ENCODE measurements at places on chromosomes 2 and 18.

- DNase-seq, result no peak
Observed at GRCh38 chr18:49618742-49619681, 57.2 kb downstream of the LIPG start.

DNA sequence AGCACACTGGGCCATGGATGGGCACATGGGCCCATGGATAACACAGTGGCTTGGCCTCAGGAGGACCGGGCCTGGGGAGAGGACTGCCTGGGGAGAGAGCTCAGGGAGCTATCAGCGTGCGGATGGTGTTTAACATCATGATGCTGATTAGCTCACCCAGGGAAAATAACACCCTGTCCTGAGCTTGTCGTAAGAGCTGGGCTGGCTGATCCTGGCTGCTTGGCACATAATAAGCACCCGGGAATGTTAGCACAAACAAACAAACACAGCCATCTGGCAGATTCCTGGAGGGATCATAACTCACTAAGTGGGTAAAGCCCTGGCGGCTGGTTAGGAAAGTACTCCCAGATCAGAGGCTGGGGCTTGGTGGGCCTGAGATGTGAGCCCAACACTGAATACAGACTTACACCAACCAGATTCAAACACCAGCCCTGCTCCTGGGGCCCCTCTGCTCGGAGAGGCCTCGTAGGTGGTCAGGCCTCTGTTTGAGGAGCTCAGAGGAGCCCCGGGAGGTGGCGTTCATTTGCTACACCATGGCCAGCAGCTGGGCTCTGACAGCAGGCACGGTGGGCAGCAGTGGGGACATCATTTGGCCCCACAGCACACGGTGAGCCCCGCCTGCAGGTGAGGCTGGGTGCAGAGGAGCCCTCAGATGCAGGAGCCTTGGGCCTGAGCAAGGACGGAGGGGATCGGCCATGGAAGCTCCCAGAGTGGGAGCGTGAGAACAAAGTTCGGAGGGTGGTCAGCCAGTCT, 193.4 kb upstream of the HDAC4 start:
- DNase-seq, result no peak

GRCh38 chr18:6885992-6886796, 156.7 kb downstream of the ARHGAP28 start:
- DNase-seq, result peak; percentile 13

DNA sequence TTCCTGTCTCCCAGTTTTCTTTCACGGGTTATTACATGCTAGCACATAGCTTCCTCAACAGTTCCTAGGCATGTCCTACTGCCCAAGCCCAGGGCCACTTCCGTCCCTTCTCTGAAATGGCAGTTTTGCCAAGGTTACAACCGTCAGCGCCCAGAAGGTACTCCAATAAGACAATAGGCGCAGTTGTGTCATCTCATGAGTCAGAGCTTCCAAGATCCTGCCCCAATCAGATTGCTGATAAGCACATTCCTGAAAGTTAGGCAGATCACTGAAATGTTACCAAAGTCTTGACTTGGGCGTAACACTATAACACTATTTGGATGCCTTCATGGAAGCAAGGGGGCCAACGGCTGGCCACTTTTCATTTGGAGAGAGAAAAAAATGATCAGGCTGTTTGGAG, 34.2 kb downstream of the GKN2 start:
- no peak for DNase-seq

DNA sequence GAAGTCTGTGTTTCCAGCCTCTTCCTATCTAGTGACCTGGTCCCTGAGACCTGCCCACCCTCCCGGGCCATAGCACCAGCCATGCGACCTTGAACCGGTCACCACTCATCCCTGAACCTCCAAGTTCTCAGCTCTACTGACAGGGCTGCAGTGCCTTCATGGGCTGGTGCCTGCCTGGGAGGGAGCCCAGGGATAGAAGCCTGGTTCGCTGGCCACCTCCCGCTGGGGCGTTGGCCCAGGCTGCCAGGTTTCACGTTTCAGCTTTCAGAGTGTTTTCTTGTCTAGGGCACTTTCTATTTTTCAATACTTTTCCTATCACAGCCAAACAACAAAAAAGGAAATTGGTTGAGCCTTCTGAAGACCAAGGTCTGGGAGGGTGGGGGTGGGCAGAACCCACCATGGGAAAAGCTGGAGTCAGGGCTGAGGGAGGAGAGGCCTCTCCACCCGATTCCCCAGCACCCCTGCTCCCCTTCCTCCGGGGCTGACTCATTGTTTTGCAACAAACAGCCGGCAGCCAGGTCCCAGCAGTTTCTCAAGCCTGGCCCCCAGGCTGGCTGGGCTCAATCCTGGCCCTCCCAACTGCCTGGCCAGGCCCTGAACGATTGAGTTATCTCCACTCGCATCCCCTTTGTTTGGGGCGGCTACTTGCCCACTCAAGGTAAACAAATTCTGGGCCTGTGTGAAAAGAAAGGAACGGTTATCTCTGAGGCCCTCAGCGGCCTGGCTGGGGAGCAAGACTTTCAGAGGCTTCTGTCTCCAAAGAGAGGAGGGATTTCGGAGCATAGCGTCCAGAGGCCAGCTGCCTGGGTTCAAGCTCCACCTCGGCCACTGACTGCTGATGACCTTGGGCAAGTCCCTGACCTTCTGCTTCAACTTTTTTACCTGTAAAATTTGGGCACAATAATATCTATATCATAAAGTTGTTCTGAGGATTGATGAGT, 47.5 kb downstream of the ZFP36L2 start:
- no peak for DNase-seq

- DNase-seq, result peak; percentile 45
Observed at GRCh38 chr2:128808462-128809258, 490.0 kb upstream of the HS6ST1 start.

- DNase-seq, result no peak
Observed at GRCh38 chr2:182018218-182018617, 32.6 kb downstream of the PPP1R1C start.

- DNase-seq, result no peak
Observed at GRCh38 chr18:35716169-35716831, 134.8 kb downstream of the GALNT1 start.

GRCh38 chr2:99471654-99472599, 17.9 kb downstream of the REV1 start:
- DNase-seq, result no peak

DNA sequence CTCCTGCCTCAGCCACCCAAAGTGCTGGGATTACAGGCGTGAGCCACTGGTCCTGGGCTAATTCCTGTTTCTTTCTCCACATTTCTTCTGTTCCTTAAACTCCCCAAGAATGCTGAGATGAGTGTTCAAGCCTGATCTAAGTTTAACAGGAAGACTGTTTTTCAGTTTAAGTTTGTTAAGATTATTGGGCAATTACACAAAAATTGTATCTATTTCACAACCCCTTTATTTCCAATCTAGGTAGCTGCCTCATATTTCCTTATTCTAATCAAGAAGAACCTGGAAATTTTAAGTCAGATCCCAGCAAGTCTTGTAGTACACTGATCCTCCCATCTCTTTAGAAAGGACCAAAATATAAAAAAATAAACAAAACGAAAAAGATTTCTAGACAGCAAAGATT, 11.7 kb downstream of the SFT2D3 start:
- DNase-seq, result no peak

- no peak for DNase-seq
Observed at GRCh38 chr2:33241072-33241471, 235.4 kb upstream of the RASGRP3 start.

DNA sequence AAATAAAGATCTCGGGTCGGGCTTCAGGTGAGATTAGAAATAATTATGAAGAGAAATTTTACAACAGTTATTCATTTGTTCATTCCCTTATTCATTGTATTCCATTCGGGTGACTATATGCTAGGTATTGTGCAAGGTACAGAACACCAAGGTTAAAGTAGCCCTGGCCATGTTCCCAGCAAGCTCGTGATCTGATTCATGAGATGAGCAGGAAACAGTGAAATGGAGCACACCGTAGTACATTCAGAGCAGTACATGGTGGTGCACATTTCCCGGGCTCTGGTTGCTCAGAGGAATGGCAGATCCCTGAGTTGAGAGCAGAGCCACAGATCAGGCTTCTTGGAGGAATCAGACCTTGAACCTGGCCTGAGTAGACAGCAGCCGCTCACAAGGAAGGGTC, 87.7 kb downstream of the PRKRA start:
- DNase-seq, result peak; percentile 3

- DNase-seq, result no peak
Observed at GRCh38 chr2:239339726-239340601, 60.9 kb downstream of the HDAC4 start.

DNA sequence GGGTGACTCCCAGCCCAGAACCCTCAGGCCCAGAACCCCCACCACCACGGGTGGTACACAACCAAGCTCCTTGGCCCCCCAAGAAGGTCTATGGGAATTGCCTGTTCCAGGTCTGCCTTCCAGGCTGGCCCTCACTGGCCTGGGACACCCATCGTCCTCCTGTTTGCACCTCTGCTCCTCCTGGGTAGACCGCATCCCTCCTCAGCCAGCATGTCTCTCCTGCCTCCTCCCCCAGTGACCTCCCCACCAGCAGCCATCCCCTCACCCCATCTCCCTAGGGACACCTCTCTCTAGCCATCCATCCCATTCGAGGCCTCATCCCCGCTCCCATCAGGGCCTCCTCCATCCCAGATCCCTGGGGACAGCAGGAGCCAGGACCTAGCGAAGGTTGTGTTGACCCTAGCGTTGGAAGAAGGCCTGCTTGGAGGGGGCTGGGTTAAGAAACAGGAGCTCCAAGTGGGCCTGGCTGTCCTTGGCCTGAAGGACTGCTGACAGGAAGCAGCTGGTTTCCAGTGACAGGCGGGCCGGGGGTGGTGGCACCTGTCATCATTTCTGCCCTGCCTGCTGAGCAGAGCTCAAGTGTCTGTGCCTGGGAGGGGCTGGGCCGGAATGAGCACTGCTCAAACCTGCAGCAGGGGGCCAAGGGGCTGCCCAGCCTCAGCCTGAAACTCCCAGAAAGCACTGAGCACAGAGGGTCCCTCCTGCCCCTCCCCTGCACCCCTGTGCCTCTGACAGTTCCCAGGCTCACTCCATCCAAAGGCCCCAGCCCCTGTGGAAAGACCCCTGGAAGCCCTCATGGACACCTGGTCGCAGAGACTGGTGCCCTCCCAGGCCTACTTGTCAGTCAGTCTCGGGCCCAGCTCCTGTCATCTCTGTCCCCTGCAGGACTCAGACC, 96.0 kb upstream of the OTOS start:
- DNase-seq, result no peak

DNA sequence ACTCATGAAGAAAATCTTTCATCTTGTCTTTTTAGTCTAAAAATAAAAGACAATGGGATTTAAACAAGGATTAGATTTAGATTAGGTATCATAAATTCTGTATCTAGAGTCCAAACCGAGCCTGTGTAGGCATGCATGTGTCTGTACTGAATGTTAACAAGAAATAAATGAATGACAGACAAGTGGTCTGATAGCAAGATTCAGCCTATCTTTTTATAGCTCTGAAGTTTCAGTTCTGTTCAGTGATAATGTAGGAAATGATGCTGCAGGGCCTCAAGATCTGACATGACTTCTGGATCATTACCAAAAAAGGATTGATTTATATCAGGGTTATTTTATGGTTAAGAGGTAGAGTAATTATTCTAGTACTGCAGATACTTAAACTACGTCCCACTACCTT, 137.0 kb upstream of the ATP5MC3 start:
- DNase-seq, result no peak

DNA sequence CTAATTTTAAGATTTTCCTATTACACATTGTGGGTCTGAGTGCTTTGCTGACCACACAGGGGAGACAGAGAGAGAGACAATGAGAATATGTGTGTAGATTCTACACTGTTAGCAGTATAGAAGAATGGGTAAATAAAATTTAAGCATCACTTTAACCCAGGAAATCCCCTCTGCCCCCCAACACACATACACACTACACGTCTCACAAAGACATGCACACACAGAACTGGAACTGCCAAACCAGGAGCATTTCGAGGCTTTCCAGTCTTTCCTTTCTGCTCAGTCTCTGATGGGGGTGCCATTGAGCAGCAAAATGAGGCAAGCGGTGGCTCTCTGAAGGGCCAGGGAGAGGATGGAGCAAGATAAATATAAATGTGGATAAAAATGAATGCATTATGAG, 2.5 kb downstream of the MERTK start:
- DNase-seq, result no peak

- DNase-seq, result no peak
Observed at GRCh38 chr2:48221846-48222516, 308.0 kb upstream of the STON1 start.

DNA sequence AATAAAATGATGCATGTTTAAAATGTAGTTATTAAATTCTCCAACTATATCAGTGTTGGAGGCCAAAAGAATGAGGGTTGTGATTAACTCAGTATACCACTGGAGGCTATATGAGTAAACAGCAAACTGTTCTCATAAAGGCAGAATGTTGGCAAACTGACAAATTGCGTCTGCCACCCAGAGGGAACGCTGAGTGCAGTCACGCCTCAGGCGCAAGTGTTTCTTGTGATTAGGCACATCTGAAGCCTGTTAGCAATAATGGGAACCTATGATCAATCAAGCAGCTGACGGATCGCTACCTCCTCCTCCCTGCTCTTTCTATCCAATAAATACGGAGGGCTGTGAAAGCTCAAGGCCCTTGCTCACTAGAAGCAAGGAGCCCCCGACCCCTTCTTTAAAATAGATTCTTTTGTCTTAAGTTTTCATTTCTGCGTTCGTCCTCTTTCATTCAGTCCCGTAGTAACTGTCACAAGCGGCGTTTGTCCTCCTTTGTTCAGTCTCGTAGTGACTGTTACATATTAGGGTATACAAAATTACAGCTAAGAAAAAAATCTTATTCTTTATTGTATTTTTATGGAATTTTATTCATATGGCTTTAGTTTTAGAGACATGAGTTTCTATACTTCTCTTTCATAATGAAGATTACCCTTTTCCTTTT, 16.3 kb upstream of the RMND5A start:
- no peak for DNase-seq

GRCh38 chr18:49685231-49685942, 123.5 kb downstream of the LIPG start:
- DNase-seq, result no peak

- DNase-seq, result no peak
Observed at GRCh38 chr18:49645196-49645595, 83.3 kb downstream of the LIPG start.

- DNase-seq, result peak; percentile 45
Observed at GRCh38 chr2:226030788-226031646, 631.5 kb downstream of the NYAP2 start.

DNA sequence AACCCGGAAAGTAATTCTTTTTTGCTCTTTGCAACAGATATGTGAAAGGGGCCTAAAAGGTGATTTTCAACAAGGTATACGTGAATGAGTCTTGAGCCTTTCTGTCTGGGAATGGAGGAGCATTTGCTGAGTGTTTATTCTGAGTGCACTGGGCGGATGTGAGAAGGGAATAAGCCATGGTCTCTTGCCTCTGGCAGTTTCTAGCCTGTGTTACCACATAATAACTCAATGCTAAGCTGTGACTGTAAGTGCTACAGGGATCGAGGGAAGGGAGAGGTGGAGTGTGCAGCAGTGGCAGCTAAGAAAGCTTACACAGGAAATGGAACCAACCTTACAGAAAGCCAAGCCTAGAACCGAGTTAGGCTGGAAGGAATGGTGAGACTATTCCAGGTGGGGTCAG, 444.3 kb downstream of the SLC4A3 start:
- no peak for DNase-seq

All from occipital lobe (tissue), 3 donors.